ENCODE measurements at places on chromosomes 2 and 18. TPM values are rescaled to one million over a fixed set of nuclear protein-coding genes. Genes with fewer than 3 reads are reported as not detected.
A peak's percentile ranks its signal among the peaks of the same experiment; 100 is the strongest.

Gene PSMG2
- 59.0 TPM for total RNA-seq

Gene MC2R
- not detected for total RNA-seq

Gene SERPINB7
- total RNA-seq, result 0.68 TPM

Gene PLB1
- 1.1 TPM for total RNA-seq

Gene AQP12B
- not detected for total RNA-seq

DNA sequence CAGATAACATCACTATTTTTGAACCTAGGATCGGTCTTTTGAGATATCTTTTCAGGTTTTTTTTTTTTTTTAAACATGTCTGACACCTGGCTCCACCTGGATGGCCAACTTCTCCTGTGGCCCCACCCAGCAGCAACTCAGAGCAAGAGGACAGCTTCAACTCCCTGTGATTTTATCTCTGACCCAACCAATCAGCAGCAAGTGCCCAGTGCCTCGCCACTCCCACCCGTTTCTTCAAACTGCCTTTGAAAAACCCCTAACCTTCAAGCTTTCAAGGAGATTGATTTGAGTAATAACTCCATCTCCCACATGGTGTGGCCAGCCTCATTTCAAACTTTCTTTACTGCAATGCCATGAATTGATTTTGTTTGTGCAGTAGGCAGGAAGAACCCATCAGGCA is 19.0 kb downstream of the MYO3B start:
- no peaks in the 10 kb centered on the region for H3K4me1 ChIP-seq
- no peak overlapping the region for H3K4me3 ChIP-seq
- peaks cover 4% of the 10 kb centered on the region for H3K36me3 ChIP-seq
- no peak for DNase-seq
- no peaks in the 10 kb centered on the region for H3K27me3 ChIP-seq

GRCh38 chr18:44805643-44806042 is 125.0 kb downstream of the SETBP1 start:
- no peak for DNase-seq
- H3K4me3 ChIP-seq, result no peak overlapping the region
- no peaks in the 10 kb centered on the region for H3K27me3 ChIP-seq
- peaks cover 6% of the 10 kb centered on the region for H3K4me1 ChIP-seq
- peaks cover 12% of the 10 kb centered on the region for H3K36me3 ChIP-seq

GRCh38 chr2:124267794-124268193 is 242.7 kb downstream of the CNTNAP5 start:
- no peak overlapping the region for H3K27ac ChIP-seq
- H3K36me3 ChIP-seq, result no peaks in the 10 kb centered on the region
- no peak overlapping the region for H3K4me3 ChIP-seq
- H3K4me1 ChIP-seq, result peaks cover 14% of the 10 kb centered on the region
- DNase-seq, result no peak
- no peaks in the 10 kb centered on the region for H3K27me3 ChIP-seq

- DNase-seq, result peak; percentile 51
- peaks cover 51% of the 10 kb centered on the region for H3K27me3 ChIP-seq
- no peak overlapping the region for H3K27ac ChIP-seq
- H3K4me1 ChIP-seq, result peaks cover 10% of the 10 kb centered on the region
- H3K36me3 ChIP-seq, result no peaks in the 10 kb centered on the region
- peak overlapping the region; percentile 70 for H3K4me3 ChIP-seq
These were observed 483 bp downstream of the OSBPL6 start for GRCh38 chr2:178194600-178195389.

GRCh38 chr18:32899819-32900218 is 127.0 kb upstream of the KLHL14 start:
- no peak overlapping the region for H3K27ac ChIP-seq
- no peak overlapping the region for H3K4me3 ChIP-seq
- DNase-seq, result no peak
- H3K4me1 ChIP-seq, result no peaks in the 10 kb centered on the region
- H3K27me3 ChIP-seq, result peaks cover 12% of the 10 kb centered on the region

GRCh38 chr2:149622343-149622742 is 34.8 kb upstream of the MMADHC start:
- H3K4me3 ChIP-seq, result no peak overlapping the region
- no peak for DNase-seq
- H3K4me1 ChIP-seq, result peaks cover 76% of the 10 kb centered on the region
- H3K27ac ChIP-seq, result no peak overlapping the region
- no peaks in the 10 kb centered on the region for H3K27me3 ChIP-seq

- H3K27me3 ChIP-seq, result peaks cover 14% of the 10 kb centered on the region
- peak overlapping the region; percentile 85 for H3K27ac ChIP-seq
- H3K36me3 ChIP-seq, result no peaks in the 10 kb centered on the region
- no peak for DNase-seq
- H3K4me1 ChIP-seq, result peaks cover 52% of the 10 kb centered on the region
These were observed 59.8 kb downstream of the MCFD2 start for GRCh38 chr2:46855805-46856204.

- peaks cover 14% of the 10 kb centered on the region for H3K36me3 ChIP-seq
- no peak for DNase-seq
- H3K4me1 ChIP-seq, result peaks cover 14% of the 10 kb centered on the region
- H3K27me3 ChIP-seq, result no peaks in the 10 kb centered on the region
- H3K4me3 ChIP-seq, result no peak overlapping the region
These were observed 35.8 kb upstream of the CACNB4 start for GRCh38 chr2:152134488-152135280.

DNA sequence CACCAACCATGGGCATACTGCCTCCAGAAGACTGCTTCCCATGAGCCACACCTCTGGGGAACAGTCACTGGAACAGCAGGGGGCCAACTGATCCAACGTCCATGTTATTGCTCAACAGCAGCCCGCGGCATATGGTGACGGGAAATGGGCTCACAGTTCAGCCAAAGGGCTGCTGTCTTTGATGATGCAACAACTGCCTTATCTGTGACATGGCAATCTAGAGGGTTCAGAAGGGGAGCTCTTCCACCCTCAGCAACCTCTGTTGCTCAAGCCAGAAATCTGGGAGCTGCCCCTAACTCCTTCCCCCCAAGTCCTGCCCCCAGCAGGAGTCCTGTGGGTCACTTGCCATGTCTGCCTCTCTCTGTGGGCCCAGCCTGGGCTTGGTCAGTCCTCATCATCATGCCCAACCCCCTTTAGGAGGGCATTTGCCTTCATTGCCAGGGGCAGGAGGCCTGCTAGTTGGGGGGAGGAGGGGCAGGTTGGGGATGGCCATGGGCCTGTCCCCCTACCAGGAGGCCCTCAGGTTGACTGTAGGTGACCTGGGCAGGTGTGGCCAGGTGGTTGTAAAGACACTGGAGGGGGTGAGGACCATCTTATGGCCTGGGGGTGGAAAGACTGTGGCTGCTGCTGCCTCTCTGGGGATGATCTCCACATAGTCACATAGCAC is 212.9 kb downstream of the CYP26B1 start:
- peaks cover 40% of the 10 kb centered on the region for H3K4me1 ChIP-seq
- no peak for DNase-seq
- no peak overlapping the region for H3K4me3 ChIP-seq

DNA sequence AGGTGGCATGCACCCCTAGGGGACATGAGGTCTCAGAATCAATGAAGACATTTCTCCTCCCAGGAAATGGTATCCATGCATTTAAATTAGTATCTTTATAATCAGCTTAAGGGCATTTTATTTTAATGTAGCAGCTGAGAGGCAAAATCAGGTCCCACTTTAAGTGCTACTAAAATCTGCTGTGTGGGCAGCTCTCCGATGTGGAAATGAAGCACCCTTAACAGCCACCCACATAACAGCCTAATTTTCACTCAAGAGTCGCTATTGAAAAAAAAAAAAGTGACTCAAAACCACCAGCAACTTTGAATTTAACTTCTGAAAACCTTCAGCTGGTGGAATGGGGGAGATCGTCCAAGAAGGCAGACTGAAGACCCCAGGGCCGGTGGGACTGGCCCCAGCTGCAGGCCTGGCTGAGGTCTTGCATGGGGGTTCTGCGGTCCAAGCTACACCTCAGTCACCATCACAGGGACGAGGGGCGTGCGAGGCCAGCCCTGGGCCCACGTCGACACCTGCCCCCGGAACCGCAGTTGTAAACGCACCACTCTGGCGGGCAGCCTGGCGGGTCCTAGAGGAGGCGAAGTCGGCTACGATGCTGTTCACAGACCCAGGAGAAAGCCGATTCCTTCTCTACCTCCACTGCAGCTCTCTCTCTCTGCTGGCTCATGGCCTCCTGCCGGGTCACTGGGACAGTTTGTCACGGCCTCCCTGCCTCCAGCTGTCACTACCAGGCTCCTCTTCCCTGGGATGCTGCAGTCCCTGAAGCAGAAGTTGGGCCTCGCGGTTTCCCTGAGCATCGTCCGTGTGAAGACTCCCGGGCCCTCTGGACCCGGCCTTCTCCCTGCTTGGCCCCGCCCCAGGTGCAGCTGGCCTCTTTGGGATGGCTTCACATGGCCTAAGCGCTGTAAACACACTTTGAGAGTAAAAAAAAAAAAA is 111.9 kb downstream of the KCNF1 start:
- no peak for DNase-seq
- H3K4me1 ChIP-seq, result peaks cover 16% of the 10 kb centered on the region
- no peaks in the 10 kb centered on the region for H3K36me3 ChIP-seq
- no peak overlapping the region for H3K4me3 ChIP-seq

- H3K4me1 ChIP-seq, result no peaks in the 10 kb centered on the region
- H3K4me3 ChIP-seq, result no peak overlapping the region
- H3K27ac ChIP-seq, result no peak overlapping the region
- DNase-seq, result no peak
- H3K27me3 ChIP-seq, result no peaks in the 10 kb centered on the region
These were observed 79.9 kb upstream of the FSIP2 start for GRCh38 chr2:185658750-185659149.

DNA sequence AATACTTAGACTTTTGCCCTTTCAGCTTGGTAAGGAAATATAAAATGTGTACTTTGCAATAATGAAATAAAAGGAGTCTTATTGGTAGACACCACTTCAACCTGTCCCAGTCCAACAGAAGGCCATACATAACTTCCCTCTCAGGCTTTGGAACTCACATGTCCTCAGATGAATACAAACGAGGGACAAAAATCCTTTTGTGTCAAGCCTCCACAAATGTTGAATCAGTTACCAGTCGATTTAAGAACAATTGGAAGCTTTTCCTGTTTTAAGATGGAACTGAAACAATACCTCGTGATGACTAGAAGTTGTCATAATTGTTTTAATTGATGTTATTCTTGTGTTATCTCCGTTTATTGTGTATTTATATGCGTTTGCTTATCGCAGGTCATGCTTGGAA is 385.1 kb upstream of the POU3F3 start:
- peaks cover 21% of the 10 kb centered on the region for H3K27me3 ChIP-seq
- no peak overlapping the region for H3K4me3 ChIP-seq
- no peaks in the 10 kb centered on the region for H3K4me1 ChIP-seq
- H3K27ac ChIP-seq, result no peak overlapping the region

DNA sequence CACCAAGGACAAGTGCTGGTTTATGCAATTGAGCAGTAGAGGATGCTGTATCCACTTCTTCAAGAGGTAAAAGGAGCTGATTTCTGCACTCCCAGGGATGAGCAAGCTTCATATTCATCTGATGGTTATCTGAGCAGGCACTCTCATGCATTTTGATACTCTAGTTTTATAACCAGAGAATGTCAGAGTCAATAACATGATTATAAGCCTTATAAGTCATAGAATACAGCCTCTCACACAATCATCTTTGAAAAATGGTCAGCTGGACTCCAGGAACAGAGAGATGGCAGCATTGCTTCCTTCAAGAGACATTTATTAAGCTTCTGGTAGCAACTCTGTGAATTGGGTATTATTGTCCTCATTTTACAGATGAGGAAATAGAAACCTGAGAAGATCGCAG is 167.1 kb downstream of the SLC8A1 start:
- peaks cover 35% of the 10 kb centered on the region for H3K4me1 ChIP-seq
- H3K4me3 ChIP-seq, result no peak overlapping the region
- H3K27ac ChIP-seq, result no peak overlapping the region
- no peaks in the 10 kb centered on the region for H3K36me3 ChIP-seq
- H3K27me3 ChIP-seq, result no peaks in the 10 kb centered on the region
- DNase-seq, result no peak

GRCh38 chr2:219169930-219170654 is at the start of gene SLC23A3:
Gene SLC23A3 (minus strand): TSS chr2:219170029. CDS start chr2:219169984, 45 bp downstream.
- no peaks in the 10 kb centered on the region for H3K27me3 ChIP-seq
- no peak within 1 kb of the TSS for H3K4me3 ChIP-seq
- H3K4me1 ChIP-seq, result peaks cover 4% of the 10 kb centered on the region
- H3K36me3 ChIP-seq, result peaks cover 10% of the 10 kb centered on the region

Measured in mesothelial cell of epicardium (in vitro differentiated cells).